ENCODE measurements at places on chromosomes 4 and X.

DNA sequence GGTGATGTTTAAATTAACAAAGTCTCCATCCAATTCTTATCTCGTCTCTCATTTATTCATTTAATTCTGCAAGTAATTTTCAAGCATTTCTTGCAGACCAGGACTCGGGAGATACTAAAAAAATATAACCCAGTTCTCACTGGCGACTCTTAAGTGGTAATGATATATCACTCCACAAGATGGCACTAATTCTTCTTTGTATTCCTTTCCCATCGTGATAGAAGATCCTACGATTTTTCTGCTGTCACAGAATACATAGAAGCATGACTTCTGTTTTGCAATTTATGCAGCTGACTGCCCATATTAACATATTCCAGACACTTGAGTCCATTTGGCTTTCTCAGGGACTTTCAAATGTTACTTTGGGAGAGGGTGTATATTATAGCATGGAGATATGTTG is 64.0 kb upstream of the FGF13 start:
- DNase-seq, result no peak

- DNase-seq, result no peak
Measured at GRCh38 chr4:146495269-146495668, 26.5 kb downstream of the SLC10A7 start.

DNA sequence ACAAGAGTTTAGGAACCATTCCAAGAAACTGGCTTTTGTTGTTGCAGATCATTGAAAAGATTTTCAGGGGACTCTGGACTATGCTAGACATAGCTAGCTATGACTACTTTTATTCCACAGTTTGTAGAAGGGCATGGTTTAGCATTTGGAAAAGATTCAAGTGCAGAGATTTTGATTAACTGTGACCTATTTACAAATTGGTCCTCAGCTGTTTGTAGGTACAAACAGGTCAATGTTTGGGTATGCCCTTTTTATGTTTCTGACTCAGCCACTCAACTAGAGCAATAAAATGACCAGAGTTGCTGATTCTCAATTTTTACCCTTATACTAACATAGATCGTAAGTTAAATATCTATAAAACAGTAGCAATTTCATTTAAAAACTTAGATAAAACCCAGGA is 46.7 kb downstream of the IGFBP7 start:
- DNase-seq, result no peak

DNA sequence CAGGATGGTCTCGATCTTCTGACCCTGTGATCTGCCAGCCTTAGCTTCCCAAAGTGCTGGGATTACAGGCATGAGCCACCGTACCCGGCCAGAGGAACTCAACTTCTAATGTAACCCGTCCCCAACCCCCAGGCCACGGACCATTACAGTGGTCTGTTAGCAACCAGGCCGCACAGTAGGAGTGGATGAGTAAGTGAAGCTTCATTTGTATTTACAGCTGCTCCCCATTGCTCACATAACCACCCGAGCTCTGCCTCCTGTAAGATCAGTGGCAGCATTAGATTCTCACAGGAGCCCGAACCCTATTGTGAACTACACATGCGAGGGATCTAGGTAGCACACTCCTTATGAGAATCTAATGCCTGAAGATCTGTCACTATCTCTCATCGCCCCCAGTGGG is 119.6 kb downstream of the SHROOM3 start:
- DNase-seq, result no peak

- DNase-seq, result no peak
Measured at GRCh38 chr4:20259707-20260106, 8.0 kb downstream of the SLIT2 start.

GRCh38 chrX:107850422-107850765 is 24.7 kb downstream of the MID2 start:
- no peak for DNase-seq

DNA sequence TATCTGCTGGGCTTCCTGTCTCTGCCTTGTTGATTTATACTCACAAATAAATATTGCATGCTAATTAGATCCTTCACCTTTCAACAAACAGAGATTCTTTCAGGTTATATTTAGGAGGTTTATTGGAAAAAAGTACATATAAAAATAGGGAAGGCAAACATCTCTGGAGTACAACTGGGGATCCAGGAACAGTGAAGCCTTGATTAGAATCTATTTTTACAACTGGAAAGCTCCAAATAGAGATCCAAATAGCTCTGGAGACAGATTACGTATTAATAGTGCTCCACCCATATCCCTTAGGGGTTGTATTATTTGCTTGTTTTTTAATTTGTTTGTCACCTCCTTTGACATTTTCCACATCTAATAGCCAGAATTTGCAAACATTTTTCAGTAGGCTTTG is 46.9 kb upstream of the MAP9 start:
- no peak for DNase-seq

DNA sequence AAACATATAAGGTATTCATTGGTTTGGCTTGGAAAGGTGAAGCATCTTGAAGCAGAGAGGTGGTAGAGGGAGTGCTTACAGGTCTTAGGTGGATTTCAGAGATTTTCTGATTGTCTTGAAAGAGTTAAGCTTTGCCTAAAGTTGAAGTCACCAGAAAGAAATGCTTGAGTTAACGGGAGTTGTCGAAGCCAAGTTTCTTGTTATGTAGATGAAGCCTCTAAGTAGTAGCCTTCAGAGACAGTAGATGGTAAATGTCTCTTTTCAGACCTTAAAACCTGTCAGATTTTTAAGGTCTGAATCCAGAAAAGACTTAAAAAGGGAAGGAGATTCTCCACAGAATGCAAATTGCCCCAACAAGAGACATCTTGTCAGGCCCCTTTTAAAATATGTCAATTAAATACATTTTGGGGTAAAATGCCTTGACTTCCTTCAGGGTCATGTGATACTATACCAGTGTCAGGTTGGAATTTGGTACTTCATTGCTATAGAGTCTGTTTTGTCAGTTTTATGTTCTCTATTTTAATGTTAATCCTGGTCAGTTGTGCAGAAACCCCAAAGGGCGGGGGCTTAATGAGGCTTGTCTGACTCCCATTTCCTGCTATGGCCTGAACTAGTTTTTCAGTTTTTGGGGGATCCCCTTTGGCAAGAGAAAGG is 81.0 kb downstream of the PCDH18 start:
- DNase-seq, result no peak

GRCh38 chr4:69122476-69122875 is 26.2 kb downstream of the UGT2B7 start:
- no peak for DNase-seq

DNA sequence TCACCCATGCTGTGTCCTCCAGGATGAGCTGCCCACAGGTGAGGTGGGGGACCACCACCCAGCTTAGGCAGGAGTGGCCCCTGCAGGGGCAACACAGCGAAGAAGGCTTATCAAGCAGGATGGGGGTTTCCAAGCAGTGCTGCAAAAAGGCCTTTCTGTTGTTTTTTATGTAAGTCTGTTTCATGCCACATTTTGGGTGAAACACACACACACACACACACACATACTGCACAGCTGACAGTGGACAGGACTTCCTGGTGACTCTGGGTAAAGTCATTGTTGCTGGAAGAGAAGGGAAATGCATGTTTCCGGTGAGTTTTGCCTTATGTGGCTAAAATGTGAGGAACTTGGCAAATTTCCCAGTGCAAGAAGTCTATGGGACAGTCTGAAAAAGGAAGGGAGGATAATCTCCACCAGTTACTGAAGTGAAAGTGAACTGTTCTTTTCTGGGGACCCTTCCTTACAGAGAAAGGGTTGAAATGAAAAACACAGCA is 119.2 kb downstream of the IRF2 start:
- DNase-seq, result peak; percentile 96

GRCh38 chr4:18111081-18111480 is 89.5 kb upstream of the LCORL start:
- no peak for DNase-seq

- no peak for DNase-seq
Measured at GRCh38 chr4:140757232-140757630, 1.0 kb upstream of the TBC1D9 start.

DNA sequence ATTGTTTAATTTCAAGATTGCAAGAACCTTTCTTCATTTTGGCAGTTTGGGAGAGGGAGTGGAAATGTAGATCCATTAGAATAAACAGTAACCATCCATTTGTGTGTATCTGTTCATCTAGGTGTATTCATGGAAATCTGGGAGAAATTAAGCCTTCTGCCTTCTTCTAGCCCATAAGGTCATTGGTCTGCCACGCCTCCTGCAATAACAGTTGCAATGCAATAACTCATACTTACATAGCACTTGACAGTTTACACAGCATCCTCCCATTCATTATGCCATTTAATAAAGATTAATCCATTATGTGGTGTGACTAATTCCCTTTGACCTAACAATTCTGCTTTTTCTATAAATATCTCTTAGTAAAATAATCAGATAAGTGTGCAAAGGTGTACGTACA is 42.6 kb downstream of the SHROOM4 start:
- no peak for DNase-seq

DNA sequence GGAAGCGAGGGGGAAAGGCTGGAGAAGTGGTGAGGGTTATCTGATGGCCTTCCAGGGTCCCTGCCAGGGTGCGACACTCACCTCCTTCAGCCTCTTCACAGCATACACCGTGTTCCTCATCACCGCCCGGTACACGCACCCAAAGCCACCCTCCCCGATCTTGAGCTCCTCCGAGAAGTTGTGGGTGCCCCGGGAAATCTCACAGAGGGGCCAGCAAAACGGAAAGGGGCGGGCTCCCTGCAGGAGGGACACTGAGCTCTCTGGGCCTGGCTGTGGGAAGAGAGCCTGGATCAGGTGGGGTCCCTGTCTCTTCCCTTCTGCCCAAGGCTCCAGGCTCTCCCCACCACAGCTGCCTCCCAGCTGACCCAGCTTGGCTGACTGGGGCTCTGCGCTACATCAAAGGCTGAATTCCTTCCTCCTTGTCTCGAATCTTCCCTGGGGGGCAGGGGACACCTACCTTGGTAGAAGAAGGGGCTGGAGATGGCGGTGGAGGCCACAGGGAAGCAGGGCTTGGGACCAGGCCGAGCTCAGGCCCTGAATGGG is 1.1 kb downstream of the IRAK1 start:
- DNase-seq, result no peak

DNA sequence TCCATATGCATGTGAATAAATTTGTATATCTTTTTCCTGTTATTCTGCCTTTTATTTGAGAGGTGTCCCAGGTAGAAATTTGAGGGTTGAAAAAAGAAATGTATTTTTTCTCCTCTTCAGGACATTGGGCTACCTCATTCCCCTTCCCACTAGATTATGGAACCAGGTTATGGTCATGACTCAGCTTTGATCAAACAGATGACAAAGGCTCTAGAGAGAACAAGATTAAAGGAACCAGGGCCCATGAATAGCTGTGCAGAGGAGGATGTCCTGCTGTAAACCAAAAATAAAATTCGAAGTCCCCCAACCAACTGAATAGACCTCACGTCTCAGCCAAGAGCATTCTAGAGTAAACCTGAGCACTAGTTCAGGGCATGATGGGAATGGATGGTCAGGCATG is 313.2 kb downstream of the RAPGEF2 start:
- DNase-seq, result no peak

- DNase-seq, result peak; percentile 0
Measured at GRCh38 chrX:71542411-71542810, 9.5 kb downstream of the OGT start.

DNA sequence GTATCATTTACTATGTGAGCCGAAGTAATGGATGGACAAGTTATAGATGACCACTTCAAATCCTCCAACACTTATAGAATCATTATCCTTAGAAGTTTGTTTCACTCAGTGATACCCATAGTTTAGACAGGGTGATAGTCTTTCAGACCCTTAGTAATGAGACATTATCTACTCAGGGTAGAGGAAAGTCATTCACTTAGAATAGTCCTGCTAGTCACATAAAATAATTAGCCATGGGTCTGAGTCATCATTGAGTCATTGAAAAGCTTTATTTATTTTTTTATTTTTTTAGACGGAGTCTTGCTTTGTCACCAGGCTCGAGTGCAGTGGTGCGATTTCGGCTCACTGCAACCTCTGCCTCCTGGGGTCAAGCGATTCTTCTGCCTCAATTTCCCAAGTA is 321.7 kb upstream of the FSTL5 start:
- no peak for DNase-seq

GRCh38 chrX:45479835-45480422 is 279.3 kb upstream of the DIPK2B start:
- DNase-seq, result no peak

DNA sequence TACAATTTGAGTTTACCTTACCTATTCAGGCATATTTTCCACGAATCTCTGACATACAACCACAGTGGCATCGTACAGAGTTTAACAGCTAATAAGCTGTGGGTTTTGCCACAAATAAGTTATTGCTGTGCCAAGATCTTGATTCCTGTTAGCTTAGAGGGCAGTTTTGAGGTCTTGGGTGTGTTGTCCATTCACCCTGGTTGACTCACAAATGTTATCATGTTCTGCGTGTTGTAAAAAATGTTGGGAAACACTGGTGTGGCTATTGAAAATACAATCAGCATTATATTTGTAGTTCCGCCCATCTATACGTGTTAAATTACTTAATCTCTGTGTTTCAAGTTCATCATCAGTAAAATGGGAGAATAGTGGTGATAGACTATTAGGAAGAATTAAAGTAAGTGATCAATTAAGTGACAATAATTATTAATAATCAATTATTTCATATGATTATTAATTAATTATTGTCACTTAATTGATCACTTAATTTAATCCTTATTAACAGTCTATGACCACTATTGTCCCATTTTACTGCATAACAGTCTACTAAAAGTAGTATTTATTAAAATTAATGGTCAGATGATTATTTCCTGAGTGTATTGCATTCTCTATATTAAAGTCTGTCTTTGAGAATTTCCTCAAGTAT is 96.3 kb downstream of the TMA16 start:
- no peak for DNase-seq

- no peak for DNase-seq
Measured at GRCh38 chrX:100479329-100479728, 69.3 kb upstream of the PCDH19 start.

DNA sequence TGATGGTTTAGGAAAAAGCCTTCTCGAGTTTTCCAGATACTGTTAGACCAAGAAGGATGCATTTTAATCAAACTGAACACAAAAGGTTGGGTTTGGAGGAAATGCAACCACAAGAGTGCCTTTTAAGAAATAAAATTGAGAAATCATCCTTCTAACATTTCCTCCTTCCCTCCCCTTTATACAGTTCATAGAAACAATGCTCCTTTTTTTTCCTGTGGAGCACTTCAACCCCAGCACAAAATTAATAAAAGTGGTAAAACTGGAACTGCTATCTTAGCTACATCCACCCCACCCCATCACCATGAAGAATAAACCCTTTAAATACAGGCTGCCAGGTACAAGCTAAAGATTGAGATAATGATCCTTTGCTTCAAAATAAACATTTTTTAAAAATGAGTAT is 211.1 kb downstream of the RELL1 start:
- DNase-seq, result no peak

- DNase-seq, result no peak
Measured at GRCh38 chr4:158169931-158170690, 2.7 kb downstream of the GASK1B start.

- no peak for DNase-seq
Measured at GRCh38 chr4:8577046-8577445, 3.1 kb upstream of the GPR78 start.

GRCh38 chr4:138405466-138405891 is 163.3 kb upstream of the SLC7A11 start:
- DNase-seq, result no peak

GRCh38 chr4:103073792-103074438 is 2.6 kb downstream of the SLC9B2 start:
- no peak for DNase-seq

All from GF-D8 (cell line).